ENCODE measurements at places on chromosomes 6 and 20.

DNA sequence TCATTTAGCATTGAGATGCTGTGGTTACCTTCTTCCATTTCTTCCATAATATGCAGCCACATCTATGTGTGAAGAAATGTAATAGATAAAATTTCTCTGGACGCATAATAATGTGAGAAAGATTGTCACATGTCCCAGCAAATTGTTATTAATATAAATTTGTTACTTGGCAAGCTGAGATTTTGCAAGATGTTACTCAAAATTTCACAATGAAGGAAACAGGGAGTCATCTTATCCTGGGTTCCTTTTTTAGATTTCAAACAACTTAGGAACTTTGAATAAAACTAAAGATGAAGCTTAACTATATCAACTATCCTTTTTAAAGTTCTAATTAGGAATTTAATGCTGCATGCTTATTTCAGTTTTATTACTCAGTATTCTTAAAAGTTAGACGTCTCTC, 3.6 kb downstream of the ESR1 start:
- DNase-seq = no peak

GRCh38 chr6:90368601-90369000, 72.0 kb upstream of the BACH2 start:
- no peak for DNase-seq

- DNase-seq = no peak
Measured at GRCh38 chr6:134458857-134459657, 141.1 kb upstream of the SGK1 start.

GRCh38 chr6:133243723-133244305, 2.7 kb downstream of the EYA4 start:
- no peak for DNase-seq

DNA sequence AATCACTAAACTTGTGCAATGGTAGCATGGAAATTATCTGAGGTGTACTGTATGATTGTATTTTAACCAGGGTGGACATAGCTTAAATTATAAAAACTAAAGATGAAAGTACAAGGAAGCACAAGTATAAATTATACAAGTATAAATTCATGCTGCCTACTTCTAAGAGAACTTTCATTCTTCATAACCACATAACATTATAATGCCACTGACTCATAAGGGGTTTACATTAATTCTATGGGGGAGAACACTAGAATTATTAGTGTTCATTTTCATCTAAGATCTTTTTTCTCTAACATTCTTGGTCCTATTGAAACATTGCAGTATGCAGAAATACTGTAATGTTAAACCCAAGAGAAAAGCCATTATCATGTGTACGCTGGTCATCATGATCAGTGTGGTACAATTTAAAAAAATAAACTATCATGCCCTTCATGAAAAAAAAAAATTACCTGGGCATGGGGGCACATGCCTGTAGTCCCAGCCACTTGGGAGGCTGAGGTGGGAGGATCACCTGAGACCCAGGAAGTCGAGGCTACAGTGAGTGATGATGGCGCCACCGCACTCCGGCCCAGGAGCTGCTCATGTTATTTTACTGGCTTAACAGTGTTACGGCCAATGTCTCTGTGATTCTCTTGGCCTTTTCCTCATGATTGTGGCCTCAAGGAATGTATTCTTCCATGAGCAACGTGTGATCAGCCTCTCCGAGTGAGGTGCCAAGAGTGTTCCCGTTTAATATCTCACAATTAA, 25.9 kb upstream of the AHCY start:
- DNase-seq = no peak

GRCh38 chr20:46226602-46227001, 81.7 kb downstream of the CDH22 start:
- no peak for DNase-seq

DNA sequence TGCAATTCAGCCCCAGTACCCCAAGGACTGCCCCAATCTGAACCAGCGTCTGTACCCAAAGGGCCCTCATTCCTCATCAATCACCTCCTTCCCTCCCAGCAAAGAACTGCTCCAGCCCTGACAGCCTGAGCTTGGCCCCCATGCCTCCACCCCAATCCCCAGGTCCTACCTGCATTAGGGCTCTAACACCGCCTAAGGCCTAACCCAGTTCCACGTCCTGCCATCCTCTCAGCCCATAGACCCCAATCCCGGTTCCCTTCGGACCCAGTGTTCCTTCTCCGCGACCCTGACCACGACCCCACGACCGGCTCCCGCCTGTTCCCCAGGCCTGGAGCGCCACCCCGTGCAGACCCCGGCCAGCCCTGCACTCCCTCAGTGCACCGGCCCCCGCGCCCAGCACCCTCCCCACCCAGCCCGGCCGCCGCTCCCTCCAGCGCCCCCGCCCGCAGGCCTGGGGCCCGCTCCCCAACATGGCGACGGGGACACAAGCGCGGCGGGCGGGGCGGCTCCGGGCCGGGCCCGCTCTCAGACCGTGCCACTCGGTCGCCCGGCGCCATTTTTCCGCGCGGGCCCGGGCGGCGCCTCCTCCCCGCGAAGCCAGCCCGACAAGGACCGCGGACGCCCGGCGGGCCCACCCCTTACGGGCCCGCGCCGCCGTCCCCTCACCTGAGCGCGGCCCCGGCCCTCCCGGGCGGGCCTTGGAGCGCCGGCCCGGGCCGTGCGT, 483 bp downstream of the NCOA6 start:
- DNase-seq = peak; percentile 29

- DNase-seq = no peak
Measured at GRCh38 chr20:34403063-34403827, 40.2 kb downstream of the ITCH start.

DNA sequence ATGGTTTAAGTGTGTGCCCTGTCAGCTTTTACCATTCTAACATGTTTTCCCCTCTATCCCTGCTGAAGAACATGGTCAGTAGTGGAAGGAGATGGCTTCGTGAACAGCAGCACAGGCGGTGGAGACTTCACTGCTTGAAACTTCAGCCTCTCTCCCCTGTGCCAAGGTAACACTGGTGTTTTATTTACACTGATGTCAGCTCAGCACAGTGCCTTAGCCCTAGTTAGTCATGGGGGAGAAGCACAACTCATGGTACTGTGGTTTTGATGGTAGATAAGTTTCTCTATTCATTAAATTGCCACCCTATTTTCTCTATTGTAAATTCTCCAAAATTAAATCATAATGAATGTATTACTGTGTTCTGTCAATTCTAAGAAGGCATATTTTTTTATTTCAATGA, 56.6 kb downstream of the MTHFD1L start:
- no peak for DNase-seq

- no peak for DNase-seq
Measured at GRCh38 chr20:46087161-46087560, 2.6 kb downstream of the NCOA5 start.

DNA sequence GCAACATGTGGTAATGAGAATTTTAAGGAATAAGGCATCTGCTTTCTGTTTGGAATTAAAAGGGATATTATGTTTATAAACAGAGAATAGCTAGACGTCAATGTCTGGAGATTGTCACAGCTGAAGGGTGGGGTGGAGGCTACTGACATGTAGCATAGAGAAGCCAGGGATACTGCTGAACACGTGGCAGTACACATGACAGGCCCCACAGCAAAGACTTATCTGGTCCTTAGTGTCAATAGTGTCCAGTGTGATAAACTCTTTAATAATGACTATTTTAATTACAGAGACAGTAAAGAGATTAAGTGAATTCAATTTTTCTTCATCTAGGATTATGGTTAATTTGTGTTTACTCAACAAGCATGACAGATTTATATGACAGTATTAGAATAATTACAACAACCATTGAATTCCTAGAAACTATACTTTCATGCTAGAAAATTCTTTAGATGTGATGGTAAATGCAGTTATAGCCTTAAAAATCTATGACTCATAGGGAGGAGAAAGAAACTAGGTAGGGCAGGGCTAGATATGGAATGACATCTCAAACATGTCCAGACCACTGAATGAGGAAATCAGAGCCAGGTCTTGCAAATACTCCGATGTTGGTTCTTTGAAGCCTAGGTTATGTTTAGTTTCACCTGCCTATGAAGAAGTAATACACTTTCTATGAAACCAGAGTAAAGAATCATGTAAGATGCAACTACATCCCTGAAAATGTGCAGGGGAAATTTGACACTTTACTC, 399.5 kb downstream of the PHF3 start:
- no peak for DNase-seq

DNA sequence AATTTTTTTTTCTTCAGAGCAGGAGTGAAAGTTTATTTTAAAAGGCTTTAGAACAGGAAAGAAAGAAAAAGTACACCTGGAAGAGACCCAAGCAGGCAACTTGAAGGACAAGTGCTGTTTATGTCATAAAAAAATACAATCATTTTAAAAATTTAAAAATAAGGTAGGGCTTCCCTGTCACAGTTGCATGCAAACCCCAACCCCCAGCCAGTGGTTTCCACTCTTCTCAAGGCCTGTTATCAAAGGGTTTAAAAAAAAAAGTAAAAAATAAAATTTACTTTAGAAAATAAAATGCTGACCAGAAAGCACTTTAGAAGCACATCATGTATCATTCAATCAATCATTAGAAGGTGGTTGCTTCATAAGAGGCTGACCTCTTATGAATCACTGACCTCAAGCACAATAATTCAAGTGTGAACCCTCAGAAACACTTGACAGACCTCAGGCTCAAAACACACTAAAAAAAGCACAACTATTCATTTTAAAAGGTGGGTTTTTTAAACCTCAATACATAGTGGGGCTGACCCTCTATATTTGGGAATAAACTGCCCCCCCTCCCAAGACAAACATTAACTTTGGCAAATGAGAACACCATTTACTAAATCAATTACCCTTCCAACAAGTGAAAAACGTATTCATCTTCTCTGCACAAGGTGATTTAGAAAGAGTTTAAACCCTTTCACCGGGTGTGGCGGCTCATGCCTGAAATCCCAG, 15.6 kb downstream of the ILRUN start:
- no peak for DNase-seq

DNA sequence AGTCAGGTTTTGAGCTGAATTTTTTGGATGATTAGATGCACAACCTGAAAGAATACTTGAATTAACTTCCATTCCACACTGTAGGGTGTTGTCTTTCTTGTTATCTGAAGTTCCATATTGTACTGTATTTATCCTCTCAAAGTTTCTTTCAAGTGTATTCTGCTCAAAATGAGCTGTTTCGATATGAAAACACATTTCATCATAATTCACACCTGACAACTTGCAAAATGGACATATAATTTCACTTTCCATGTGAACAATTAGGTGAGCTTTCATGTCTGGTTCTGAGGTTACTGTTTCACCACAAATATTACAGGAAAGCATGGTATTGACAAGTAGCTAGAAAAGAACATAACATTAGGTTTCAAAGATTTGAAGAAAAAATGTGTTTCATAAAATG, 1.7 kb downstream of the ZUP1 start:
- DNase-seq = no peak

DNA sequence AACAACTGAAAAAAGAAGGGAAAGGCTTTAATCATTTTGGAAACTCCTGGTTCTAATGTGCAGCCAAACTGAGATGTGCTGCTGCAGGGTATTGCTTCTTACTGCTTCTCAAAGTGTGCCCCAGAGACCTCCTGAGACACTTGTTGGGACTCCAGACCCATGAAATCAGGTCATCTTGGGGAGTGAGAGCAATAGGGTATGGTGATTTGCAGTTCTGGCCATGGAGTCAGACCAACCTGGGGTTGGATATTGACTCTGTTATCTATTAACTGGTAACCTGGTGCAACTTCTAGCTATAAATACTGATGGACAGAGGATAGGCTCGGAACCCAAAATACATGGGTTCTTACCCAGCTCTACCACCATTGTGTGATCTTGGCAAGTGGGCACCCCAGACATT, 3.8 kb downstream of the TSPO2 start:
- no peak for DNase-seq

DNA sequence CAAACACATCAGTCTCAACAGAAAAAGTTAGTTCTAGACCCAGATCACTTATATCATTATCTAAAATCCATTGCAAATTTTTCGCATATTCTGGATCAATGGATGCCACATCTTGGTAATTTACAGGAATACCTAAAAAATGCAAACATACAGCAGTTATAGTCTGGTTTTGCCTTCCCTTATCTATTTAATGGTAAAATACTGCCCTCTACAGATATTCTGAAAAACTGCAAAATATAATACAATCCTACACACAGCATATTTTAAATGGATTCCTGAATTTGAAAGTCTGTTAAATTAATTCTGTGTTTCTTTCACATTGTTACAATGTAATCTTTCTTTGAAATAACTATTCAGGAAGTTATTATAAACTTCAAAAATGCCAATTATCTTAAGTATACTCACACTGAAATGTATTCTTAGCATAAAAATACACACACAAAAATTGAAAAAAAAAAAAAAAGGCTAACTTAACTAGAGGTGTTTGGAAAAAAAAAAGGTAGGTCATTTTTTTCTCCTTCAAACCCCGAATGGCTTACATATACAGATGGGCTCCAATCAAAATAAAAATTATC, 88.4 kb downstream of the HACE1 start:
- DNase-seq = no peak

DNA sequence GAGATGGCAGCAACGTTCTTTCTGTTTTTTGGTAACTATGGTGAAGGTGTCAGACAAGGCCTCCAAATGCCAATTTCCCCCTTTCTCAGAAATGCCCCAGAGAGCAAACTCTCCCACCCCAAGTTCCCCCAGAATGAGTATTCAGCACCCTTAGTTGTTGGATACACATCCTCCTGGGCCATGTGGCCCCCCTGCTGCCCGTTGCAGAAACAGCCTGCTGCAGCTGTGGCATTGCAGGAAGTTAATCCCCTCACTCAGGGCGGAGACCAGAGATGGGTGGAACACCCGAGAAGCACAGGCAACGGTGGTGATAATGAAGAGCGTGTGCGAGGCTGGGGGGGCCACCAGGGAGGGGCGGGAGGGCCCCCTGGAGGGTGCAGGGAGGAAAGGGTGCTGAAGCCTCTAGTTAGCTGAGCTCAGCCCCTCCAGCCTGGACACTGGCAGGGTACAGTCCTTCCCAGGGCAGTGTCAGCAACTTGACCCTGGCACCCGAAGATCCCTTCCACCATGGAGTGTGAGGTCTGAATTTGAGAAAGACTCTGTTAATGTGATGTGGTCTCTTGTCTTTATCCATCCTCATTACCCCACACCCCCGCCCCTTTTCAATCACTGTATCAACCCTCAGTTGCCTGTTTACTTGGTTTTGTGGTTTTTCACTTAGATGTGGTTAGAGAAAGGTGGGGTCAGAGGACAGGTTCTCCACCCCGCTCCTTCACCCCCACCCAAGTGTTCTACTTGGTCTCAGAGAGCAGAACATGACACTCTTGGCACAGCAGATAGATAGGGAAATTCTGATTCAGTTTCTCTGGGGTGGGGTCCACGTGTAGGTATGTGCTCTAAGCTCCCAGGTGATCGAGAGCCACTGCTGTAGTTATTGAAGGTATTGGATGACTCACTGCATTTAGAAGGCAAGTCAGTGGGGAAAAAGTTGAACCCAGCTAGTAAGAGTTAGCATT, 208.8 kb upstream of the SUPT3H start:
- DNase-seq = peak; percentile 12

DNA sequence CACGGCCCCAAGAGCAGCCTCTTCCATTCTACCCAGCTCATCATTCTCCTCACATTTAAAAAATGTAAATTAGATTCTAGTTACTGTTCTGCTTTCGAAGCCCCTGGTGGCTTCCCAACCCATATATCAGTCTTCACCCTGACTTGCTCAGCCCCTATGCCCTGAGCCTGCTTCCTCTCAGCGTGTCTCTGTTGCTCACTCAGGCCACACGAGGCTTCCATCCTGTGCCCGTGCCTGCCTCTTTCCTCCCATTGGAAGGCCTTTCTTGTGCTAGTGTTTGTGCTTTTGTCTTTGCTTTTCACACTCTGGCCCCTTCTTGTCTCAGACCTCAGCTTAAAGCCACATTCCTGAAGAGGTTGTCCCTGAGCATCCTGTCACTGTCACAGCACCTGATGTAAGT, 78.1 kb downstream of the AFDN start:
- no peak for DNase-seq

- DNase-seq = no peak
Measured at GRCh38 chr6:37456126-37456525, 23.1 kb downstream of the CMTR1 start.
